Germinal center (tissue), 1 donor: ENCODE measurements at places on chromosomes 11 and 22.

GRCh38 chr11:126438272-126438671 is 82.8 kb downstream of the ST3GAL4 start:
- DNase-seq: no peak

GRCh38 chr11:95762534-95762933 is 27.0 kb downstream of the FAM76B start:
- DNase-seq: no peak

DNA sequence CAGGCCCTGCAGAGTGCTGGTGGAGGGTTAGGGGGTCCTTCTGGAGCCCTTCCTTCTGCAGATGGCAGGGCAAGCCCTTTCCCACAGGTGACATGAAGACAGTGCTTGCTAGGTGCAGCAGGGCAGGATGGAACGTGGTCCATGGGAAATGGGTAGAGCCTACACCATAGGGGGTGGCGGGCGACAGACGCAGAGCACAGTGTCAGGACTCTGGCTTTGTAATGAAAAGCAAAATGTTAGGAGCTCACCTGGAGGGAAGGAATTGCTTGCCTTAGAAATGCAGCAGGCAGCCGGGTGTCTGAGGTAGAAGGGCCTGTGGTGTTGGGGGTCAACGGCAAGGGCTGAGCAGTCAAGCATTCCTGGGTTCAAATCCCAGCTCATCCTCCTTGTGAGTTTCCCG is 54.9 kb downstream of the ARHGAP8 start:
- no peak for DNase-seq

DNA sequence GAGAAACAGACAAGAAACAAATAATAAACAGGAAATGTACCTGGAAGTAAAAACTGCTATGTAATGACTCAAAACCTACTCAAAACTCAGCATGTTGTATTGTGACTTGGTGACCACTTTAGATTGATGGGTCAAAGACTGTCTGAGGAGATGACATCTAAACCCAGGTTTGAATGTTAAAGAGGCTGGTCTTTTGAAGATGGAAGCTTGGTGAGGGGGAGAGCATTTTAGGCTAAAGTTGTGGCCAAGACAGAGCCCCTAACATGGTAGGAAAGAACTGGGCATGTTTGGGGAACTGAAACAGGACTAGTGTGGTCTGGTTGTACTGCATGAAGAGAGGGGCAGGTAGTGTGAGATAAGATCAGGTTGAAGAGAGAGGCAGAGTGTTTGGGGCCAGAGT is 85.3 kb upstream of the MYO18B start:
- DNase-seq: peak; percentile 55

- DNase-seq: no peak
Observed at GRCh38 chr11:77510095-77510494, 36.2 kb upstream of the PAK1 start.

GRCh38 chr11:111378861-111379601 is at the start of gene POU2AF1:
Gene POU2AF1 (minus strand): TSS chr11:111379275. CDS start chr11:111379177, 98 bp downstream.
- peak; percentile 83 for DNase-seq

GRCh38 chr22:33922349-33922681 is 2.0 kb upstream of the LARGE1 start:
- DNase-seq: no peak

- no peak for DNase-seq
Observed at GRCh38 chr11:27505781-27506180, 788 bp downstream of the LIN7C start.

DNA sequence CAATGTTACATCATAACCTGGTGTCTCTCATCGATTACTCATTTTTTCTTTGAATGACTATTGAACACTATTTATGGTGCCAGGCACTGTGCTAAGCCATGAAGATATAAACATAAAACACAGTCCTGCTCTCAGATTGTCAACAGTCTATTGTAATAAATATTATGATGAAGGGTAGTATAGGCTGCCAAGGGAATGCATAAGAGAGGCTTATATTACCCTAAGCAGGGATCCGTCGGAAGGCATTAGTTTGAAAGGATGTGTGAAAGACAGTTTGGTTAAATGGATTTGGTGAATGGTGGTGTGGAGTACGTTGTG is 7.2 kb upstream of the CCDC90B start:
- DNase-seq: no peak

DNA sequence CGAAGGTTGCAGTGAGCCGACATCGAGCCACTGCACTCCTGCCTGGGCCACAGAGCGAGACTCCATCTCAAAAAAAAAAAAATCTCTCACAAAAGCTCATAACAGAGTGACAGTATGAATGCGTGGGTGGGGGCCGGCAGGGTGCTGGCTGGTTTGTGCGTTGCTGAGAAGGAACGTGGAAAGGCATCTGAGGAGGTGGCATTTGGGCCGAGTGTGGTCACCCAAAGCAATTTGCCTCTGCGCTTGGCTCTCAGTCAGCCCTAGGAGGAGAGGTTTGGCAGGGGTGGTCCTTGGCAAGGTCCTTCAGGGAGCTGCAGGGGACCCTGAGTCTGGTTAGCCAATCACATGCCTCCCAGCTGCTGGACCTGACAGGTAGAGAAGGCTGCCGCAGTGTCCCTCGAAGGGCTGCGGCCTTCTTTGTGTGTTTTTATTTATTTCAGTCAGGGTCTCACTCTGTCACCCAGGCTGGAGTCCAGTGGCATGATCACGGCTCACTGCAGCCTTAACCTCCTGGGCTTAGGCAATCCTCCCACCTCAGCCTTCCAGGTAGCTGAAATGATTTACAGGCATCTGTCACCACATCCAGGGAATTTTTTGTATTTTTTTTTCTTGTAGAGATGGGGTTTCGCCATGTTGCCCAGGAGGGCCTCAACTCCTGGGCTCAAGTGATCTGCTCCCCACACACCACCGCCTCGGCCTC is 23.5 kb upstream of the OSBPL5 start:
- DNase-seq: no peak

- DNase-seq: no peak
Observed at GRCh38 chr22:41834005-41834944, 1.4 kb downstream of the SREBF2 start.

DNA sequence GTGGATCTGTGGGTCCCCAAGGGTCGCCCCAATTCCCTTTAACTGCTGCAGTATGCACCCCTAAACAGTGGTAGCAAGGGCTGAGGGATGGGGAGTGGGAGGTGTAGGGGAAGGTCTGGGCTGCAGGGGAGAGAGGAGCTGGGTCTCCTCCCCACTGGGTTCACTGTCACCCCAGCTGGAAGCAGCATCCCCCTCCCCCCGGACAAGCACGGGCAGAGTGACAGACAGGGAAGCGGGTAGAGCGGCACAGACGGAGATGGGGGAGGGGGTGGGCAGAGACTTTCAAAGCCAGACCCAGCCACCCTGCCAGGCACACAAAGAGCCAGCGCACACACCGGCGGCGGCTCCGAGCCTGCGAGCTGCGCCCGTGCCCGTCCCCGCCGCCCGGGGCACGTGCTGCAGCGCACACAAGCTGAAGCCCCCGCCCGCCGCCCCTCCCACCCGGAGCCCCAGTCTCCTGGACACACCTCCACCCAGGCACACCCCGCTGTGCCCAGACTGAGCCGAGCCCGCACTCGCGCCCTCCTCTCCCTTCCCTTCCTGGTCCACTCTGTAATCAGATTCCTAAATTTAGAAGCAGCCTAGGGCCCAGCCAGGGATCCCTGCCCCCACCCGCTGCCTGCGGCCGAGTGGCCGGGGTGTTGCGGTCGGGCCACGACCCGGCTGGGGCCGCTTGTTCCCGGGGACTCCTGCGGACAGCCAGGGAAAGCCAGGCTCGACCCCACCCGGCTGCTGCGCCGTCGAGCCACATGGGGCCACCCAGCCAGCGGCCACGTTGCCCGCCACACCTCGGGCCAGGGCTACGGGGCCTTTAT is 935 bp upstream of the RCOR2 start:
- DNase-seq: peak; percentile 61

DNA sequence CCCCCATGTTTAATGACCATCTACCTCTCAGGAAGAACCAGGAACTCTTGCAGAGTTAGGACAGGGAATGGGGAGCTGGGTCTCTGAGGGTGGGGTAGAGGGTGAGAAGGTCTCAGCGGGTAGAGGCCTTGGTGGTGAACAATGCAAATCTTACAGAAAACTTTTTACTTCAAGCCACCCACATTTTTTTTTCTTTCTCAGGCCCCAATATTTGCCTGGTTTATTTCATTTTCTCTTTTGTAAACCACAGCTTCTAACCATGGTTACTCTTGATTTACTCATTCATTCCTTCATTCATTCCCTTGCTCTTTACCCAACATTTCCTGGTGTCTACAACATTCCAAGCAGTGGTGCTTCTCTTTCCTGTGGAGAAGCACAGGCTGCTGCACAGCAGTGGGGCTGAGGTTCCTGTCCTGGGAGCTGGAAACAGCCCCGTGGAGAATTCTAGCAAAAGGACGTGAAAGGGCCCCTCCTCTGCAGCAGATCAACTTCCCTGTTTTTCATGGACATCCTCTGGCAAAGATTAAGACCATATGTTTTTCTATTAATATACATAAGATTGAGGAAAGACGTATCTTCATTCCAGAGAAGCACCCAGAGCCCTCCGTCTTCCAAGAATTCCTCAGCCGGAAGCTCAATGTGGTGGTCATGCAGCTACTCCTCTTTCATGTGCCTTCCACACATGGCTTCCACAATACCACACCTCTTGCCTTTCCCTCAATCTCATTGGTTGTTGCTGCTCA is 224.4 kb upstream of the SESN3 start:
- DNase-seq: no peak
